Esophagus muscularis mucosa (tissue), 4 donors: ENCODE measurements at places on chromosomes 11 and 22. TPM values are rescaled to one million over a fixed set of nuclear protein-coding genes. Genes with fewer than 3 reads are reported as not detected.

PPP2R1B gene
- total RNA-seq, result 11.3 TPM

HBG2 gene
- total RNA-seq, result not detected

MMP8 gene
- 1.3 TPM for total RNA-seq

VPREB1 gene
- total RNA-seq, result not detected

MAPK8IP1 gene
- 20.6 TPM for total RNA-seq

CRYBB2 gene
- total RNA-seq, result 0.40 TPM

MS4A6E gene
- total RNA-seq, result not detected

OR5B21 gene
- not detected for total RNA-seq

DNA sequence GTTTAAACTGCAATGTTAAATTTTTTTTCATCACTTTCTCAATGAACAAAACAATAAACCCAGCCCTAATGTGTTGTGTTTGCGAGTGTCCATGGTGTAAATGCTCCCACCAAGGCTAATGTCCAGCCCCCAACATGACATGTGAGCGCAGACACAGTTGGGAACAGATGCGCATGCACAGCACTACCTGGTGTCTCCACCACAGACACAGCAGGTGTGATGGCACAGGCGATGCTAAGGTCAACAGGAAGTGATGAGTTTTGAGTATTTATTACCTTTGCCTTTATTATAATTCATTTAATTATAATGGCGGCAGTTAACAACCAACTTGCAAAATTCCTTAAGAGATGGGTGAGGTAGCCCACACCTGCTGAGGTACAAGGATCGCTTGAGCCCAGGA is 42.9 kb downstream of the MICAL3 start:
- H3K27ac ChIP-seq, result no peak overlapping the region
- no peak overlapping the region for H3K4me3 ChIP-seq
- H3K27me3 ChIP-seq, result no peaks in the 10 kb centered on the region
- DNase-seq, result no peak

DNA sequence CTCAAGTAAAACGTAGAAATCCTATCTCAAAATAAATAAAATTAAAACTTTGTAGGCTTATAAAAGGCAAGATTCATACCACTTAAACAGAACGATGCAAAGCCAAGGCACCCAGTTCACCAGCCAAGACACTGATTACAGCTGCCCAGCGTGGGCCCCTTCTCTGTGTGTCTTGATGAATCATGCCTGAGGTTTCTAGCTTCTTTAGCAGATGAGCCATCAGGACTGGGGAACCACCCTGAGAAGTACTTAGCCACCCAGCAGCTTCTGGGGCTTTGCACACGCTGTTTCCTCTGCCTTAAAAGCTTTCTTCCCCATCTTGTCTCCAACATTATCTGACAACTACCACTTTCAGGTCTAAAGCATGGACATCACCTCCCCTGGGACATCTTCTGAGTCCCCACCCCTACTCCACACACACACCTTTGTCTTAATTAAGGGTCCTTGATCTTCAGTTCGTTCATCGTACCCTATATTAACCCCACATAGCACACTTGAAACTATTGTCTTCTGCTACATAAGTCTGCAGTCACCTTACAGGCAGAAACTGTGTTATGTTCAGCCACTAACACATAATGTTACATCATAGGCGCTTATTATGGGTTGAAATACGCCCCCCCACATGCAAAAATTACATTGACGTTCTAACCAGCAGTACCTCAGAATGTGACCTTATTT is 8.7 kb upstream of the LAYN start:
- no peaks in the 10 kb centered on the region for H3K27me3 ChIP-seq
- H3K36me3 ChIP-seq, result no peaks in the 10 kb centered on the region
- no peak overlapping the region for H3K4me3 ChIP-seq
- no peak for DNase-seq

DNA sequence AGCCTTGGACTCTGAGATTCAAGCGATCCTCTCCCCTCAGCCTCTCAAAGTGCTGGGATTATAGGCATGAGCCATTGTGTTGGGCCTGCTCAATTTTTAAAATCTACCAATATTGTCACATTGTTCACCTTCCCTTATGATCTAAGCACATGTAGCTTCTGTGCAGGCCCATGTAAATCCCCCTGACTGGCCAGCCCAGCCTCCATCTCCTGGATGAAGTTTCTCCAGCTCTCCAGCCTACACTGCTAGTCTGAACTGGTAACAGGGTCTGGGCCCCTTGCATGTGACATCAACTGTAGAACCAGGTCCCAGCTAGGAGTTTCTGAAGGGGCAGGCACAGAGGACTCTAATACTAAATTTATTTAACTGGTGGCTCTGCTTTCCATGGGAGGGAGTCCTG is 32.8 kb upstream of the YPEL1 start:
- DNase-seq, result no peak
- H3K36me3 ChIP-seq, result peaks cover 66% of the 10 kb centered on the region
- peaks cover 5% of the 10 kb centered on the region for H3K4me1 ChIP-seq
- no peak overlapping the region for H3K27ac ChIP-seq

DNA sequence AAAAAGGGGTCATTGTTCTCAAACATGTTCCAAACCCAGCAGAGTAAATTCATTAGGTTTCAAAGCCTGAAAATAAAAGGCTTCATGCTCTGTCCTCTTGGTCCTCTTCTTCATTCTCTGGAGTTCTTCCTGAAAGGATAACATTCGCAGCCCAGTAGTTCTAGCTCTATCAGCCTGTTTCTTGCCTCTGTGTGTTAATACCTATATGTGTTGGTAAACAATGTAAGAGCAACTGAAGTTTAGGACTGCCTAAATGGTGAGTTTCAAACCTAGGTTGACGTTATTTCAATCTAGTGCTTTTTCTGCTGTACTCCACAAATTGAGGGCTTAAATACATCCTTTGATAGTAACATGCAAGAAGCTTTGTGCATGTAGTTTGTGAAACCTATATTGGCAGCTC is 9.4 kb downstream of the AASDHPPT start:
- H3K27me3 ChIP-seq, result no peaks in the 10 kb centered on the region
- H3K27ac ChIP-seq, result peak overlapping the region; percentile 57
- H3K4me3 ChIP-seq, result no peak overlapping the region

GRCh38 chr22:32204856-32205722 is at the start of gene RFPL2:
RFPL2 (minus strand) TSS chr22:32205073; CDS start chr22:32202451, 2,622 bp downstream.
- DNase-seq, result peak; percentile 72
- H3K27ac ChIP-seq, result no peak within 1 kb of the TSS
- H3K36me3 ChIP-seq, result no peaks in the 10 kb centered on the region
- no peaks in the 10 kb centered on the region for H3K27me3 ChIP-seq
- H3K4me1 ChIP-seq, result peaks cover 12% of the 10 kb centered on the region

DNA sequence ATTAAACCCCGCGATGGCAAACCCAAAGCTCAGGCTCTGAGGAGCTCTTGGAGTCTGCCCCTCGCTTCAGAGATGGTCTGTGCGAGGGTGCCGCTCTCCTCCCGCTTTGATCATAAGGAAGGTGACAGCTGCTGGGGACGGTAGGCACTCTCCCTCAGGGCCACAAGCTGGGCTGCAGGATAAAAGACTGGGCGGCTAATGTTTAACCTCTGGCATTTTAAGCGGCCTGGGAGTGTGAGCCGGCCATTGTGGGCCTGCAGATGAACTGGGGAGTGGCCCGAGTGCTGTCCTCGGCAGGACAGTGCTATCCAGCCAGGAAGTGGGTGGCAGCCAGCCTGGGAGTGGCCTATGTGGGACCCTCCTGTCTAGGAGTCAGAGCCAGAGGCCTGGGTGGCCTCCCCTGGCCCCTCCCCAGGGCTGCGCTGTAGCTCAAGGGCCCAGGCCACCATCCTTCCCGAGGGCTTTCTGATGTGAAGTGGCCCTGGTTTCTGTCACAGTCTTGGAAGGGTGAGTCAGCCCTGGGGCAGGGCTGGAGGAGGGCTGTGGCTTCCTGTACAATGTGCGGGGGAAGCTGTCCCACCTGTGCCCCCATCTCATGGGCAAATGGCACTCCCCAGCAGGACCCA is 58.7 kb upstream of the PRODH start:
- H3K27me3 ChIP-seq, result no peaks in the 10 kb centered on the region
- no peaks in the 10 kb centered on the region for H3K36me3 ChIP-seq
- no peak for DNase-seq
- H3K4me3 ChIP-seq, result no peak overlapping the region
- H3K4me1 ChIP-seq, result no peaks in the 10 kb centered on the region

- no peak overlapping the region for H3K4me3 ChIP-seq
- DNase-seq, result no peak
- H3K27ac ChIP-seq, result peak overlapping the region; percentile 81
- H3K36me3 ChIP-seq, result no peaks in the 10 kb centered on the region
These were observed 58.9 kb downstream of the FBXO7 start for GRCh38 chr22:32533265-32534111.

GRCh38 chr11:15212876-15213275 is 98.2 kb downstream of the INSC start:
- H3K27ac ChIP-seq, result no peak overlapping the region
- H3K4me1 ChIP-seq, result no peaks in the 10 kb centered on the region
- H3K36me3 ChIP-seq, result no peaks in the 10 kb centered on the region
- H3K27me3 ChIP-seq, result no peaks in the 10 kb centered on the region
- no peak for DNase-seq

DNA sequence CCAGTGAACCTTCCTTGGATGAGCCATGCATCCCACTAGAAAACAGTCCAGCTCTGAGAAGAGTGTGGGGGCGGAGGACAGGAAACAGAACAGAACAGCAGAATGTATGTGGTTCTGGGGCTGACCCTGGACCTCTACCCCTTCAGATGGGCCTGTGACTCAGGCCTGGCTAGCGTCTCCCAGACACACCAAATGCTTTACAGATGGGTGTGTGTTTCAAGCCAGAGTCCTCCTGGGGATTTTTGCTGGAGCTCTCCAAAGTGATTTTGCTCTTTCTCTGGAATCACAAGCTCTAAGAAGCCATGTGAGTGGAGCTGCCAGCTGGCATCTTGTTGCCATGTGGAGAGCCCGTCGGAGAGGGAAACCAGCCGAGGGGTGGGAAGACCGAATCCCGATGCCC is 13.2 kb upstream of the C1QTNF4 start:
- H3K4me1 ChIP-seq, result no peaks in the 10 kb centered on the region
- no peak for DNase-seq
- H3K4me3 ChIP-seq, result no peak overlapping the region
- no peak overlapping the region for H3K27ac ChIP-seq
- no peaks in the 10 kb centered on the region for H3K27me3 ChIP-seq
- no peaks in the 10 kb centered on the region for H3K36me3 ChIP-seq

GRCh38 chr11:68053117-68053516 is 14.3 kb downstream of the TCIRG1 start:
- peaks cover 49% of the 10 kb centered on the region for H3K36me3 ChIP-seq
- no peak overlapping the region for H3K4me3 ChIP-seq
- H3K27me3 ChIP-seq, result no peaks in the 10 kb centered on the region
- no peak overlapping the region for H3K27ac ChIP-seq
- no peak for DNase-seq

GRCh38 chr11:32313477-32313876 is 121.9 kb downstream of the WT1 start:
- no peak for DNase-seq
- no peak overlapping the region for H3K27ac ChIP-seq
- no peak overlapping the region for H3K4me3 ChIP-seq
- no peaks in the 10 kb centered on the region for H3K36me3 ChIP-seq

DNA sequence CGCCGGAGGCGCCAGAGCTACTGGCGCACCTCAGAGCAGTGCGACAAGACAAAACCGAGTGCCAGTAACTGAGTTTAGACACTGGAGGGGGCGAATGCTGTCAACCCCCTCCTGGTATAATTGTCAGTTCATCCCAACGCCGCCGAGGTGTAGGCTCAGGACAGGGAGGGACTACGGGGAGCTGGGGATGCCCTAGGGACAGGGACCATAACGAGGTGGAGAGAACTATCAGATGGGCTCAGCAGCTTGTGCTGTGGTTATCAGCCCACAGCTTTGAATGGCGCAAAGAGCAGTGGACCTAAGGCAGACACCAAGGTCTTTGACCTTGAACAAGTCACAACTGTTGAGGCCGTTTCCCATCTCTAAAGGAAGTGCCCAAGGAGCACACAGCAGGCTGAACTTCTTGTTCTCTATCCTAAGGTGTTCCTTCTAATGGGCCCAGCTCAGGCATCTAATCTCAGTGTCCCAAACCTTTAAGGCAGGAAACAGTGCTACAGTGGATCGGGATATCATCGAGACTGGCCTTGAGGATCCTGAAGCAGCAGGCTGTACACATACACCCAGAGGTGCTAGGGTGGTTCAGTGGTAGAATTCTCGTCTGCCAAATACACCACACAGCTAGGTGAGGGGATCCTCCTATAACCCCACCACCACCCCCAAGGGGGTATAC is 958 bp upstream of the TUT1 start:
- H3K36me3 ChIP-seq, result peaks cover 52% of the 10 kb centered on the region
- peak overlapping the region; percentile 97 for H3K27ac ChIP-seq
- DNase-seq, result no peak

- no peak for DNase-seq
- no peaks in the 10 kb centered on the region for H3K4me1 ChIP-seq
- no peaks in the 10 kb centered on the region for H3K36me3 ChIP-seq
- H3K27ac ChIP-seq, result no peak overlapping the region
- H3K4me3 ChIP-seq, result no peak overlapping the region
These were observed 13.4 kb downstream of the OTOG start for GRCh38 chr11:17560281-17561110.

GRCh38 chr11:73980001-73980961 is 2.4 kb downstream of the UCP2 start:
- no peaks in the 10 kb centered on the region for H3K27me3 ChIP-seq
- peaks cover 35% of the 10 kb centered on the region for H3K36me3 ChIP-seq
- peaks cover 25% of the 10 kb centered on the region for H3K4me1 ChIP-seq
- no peak overlapping the region for H3K4me3 ChIP-seq

- H3K4me1 ChIP-seq, result peaks cover 46% of the 10 kb centered on the region
- DNase-seq, result peak; percentile 94
- peak within 1 kb of the TSS; percentile 99 for H3K4me3 ChIP-seq
- no peaks in the 10 kb centered on the region for H3K27me3 ChIP-seq
These were observed at the start of gene NDUFC2 for GRCh38 chr11:78079232-78080083. NDUFC2 (minus strand) TSS chr11:78079862; CDS start chr11:78079744, 118 bp downstream.

DNA sequence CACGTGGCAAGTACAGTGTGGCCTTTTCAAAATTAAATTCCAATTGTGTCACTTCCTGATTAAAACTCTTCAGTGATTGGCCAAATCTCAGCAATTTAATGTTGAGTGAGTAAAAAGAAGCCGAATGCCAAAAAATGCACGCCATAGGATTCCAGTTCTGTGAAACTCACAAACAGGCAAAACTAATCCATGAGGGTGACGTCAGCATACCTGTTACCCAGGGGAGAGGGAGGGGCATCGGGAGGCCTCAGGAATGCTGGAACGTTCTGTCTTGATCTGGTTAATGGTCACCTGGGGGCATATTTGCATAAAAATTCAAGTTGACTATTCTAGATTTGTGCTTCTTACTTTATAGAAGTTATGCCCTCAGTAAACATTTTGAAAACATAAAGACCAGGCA is 39.9 kb upstream of the RAB1B start:
- H3K4me1 ChIP-seq, result no peaks in the 10 kb centered on the region
- peaks cover 58% of the 10 kb centered on the region for H3K36me3 ChIP-seq
- H3K27ac ChIP-seq, result no peak overlapping the region
- H3K27me3 ChIP-seq, result no peaks in the 10 kb centered on the region
- DNase-seq, result no peak

GRCh38 chr11:11032066-11032465 is 174.2 kb upstream of the ZBED5 start:
- no peak overlapping the region for H3K4me3 ChIP-seq
- H3K4me1 ChIP-seq, result peaks cover 25% of the 10 kb centered on the region
- no peaks in the 10 kb centered on the region for H3K36me3 ChIP-seq
- no peak for DNase-seq
- H3K27me3 ChIP-seq, result no peaks in the 10 kb centered on the region

- H3K4me3 ChIP-seq, result no peak overlapping the region
- no peak for DNase-seq
- H3K27ac ChIP-seq, result no peak overlapping the region
- H3K4me1 ChIP-seq, result peaks cover 6% of the 10 kb centered on the region
- no peaks in the 10 kb centered on the region for H3K36me3 ChIP-seq
These were observed 129.7 kb downstream of the ST3GAL4 start for GRCh38 chr11:126485021-126485792.

GRCh38 chr22:42801252-42802080 is 55.6 kb downstream of the ARFGAP3 start:
- no peaks in the 10 kb centered on the region for H3K27me3 ChIP-seq
- DNase-seq, result no peak
